ENCODE measurements at places on chromosomes 11 and 22. TPM values are rescaled to one million over a fixed set of nuclear protein-coding genes. Genes with fewer than 3 reads are reported as not detected.

The RFPL2 gene
- total RNA-seq, result not detected

GRCh38 chr11:134764966-134765365, 352.9 kb upstream of the B3GAT1 start:
- no peak for DNase-seq

DNA sequence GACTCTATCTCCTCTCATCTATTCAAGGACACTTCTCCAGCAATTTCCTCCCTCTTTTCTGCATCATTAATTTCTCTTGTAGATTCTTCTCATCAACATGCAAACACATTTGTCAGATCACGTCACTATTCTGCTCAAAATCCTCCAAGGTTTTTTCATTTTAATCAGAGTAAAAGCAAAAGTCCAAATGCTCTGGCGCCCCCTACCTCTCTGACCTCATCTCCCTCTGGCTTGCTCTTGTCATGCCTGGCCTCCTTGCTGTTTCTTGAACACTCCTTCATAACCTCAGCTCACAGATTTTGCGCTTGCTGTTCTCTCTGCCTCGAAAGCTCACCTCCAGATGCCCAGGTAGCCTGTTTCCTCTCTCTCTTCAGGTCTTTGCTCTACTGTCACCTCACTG, 22.4 kb downstream of the RTCB start:
- DNase-seq, result no peak

DNA sequence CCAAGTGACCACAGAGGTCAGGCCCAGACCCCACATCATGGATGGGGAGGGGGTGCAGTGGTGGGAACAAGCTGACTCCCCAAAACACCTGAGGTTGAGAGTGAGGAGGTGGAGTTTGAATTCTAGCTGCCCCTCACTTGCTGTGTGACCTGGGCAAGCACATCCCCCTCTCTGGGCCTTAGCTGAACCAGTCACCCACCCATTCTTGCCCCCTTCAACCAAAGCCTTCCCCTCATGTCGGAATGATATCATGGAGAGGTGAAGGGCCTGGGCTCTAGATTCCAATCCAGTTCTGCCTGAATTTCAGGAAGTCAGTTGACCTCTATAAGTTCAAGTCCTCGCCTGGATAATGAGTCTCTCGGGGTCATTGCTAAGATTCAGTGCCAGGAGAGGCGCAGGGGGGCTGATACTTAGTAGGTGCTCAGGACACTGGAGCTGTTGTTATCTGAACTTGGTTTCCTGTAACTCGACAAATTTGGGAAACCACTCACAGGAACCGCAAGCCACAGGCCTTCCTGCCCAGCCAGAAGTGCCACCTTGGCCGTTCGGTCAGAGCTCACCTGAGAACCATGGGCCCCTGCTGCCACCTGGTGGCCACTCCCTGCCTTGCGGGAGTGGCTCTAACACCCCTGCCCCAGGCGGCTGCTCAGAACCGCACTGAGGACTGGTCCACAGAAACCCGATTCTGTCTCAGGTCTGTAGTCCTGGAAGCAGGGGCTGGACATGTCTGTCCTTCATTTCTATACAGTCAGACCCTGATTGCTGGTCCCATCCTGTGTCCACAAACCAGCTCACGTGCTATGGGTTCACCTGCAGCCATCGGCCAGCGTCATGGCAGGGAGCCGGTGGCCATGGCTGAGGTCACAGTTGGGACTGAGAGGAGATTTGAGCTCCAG, 6.9 kb downstream of the CDC42EP1 start:
- DNase-seq, result peak; percentile 87

DNA sequence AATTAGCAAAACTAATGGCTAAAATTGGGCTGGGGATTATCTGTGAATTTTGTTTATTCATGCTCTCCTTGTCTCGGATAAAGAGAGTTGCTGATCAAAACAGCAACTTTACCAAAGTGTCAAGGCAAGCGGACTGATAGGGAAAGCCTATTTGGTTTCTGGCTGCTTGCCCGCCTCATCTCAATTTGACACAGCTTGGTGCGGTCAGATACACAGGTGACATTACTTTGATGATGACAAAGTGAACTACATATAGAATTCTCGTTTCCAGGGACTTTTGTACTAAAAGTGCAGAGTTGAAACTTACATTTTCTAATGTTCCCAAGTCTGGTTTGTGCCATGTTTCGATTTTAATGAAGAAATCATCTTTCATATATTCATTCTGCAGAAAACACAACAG, 22.8 kb downstream of the PITPNB start:
- no peak for DNase-seq

- DNase-seq, result peak; percentile 53
These were observed 571.2 kb downstream of the TBC1D22A start for GRCh38 chr22:47333625-47334024.

- DNase-seq, result no peak
These were observed 14.2 kb downstream of the DPP3 start for GRCh38 chr11:66494458-66494857.

DNA sequence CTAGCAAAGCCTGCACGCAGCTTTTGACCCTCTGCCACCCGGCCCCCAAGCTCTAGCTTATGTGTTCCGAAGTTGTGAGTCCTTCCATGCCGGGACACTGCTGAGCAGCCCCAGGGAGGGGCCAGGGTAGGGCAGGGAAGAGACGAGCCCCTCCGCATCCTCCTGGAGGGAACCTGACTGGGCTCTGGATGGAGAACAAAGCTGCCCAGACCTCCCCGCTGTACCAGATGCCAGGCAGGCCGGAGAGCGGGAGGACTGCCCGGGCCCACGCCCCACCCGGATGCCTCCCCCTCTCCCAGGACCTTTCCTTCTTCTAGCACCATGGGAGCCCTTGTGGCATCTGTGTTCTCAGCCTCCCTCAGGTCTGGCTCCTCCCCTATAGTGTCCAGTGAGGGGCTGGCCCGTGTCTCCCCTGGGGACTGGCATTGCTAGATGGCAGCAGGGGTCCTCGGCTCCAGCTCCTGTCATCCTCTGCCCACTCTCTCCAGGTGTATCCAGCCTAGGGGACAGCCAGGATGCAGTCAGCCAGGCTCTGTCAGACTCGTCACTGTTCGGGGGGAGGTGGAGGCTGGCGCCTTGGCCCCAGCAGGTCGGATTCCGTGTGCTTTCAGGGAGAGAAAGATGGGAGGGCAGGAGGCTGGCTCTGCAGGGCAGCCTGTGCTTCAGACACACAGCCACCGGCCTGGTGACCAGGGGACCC, 46.1 kb downstream of the ALX4 start:
- no peak for DNase-seq

DNA sequence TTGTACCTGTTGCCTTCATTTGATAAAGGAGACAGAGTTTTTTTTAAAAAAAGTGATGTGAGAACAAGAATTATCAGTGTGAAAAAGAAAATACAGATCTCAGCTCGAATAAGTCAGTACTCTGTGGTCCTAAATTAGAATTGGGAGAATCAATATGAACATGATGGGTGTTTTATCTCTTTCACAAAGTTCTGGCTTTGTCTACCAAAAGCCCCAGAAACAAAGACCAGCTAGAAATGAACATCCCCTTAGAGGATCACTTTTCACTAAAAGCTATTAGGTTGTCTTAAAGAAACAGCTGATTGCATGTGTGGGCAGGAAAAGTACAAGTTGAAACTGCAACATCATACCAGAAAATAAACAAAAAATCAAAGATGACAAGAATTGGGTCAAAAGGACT, 8.4 kb upstream of the ST14 start:
- no peak for DNase-seq

GRCh38 chr22:28570696-28571373, 108.8 kb downstream of the TTC28 start:
- no peak for DNase-seq

The ART1 gene
- not detected for total RNA-seq

DNA sequence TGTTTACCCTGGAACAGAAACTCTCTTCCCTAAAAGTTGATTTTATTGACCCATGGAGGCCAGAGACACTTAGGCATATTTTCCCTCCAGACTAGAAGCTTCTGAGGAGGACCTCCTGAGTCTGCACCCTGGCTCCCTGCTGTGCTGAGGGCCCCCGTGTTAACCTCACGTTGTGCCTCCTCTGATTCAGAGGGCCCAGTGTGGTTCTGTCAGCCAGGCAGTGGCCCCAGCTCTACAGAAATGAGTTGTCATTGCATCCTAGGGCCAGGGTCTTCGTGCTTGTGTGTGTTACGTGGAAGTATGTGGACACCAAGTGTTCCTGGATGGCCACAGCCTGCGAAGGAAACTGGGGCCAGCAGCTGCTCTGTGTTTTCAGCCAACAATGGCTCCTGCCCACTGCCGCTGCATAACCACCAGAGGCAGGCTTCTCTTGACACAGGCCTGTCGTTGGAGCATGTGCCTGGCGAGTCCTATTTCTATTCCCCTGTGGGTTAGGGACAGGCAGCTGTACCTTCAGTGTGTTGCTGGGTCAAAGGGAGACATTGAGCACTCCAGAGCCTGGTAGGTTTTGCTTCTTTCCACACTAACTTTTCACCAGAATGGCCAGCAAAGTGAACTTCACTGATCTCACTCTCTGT, 44.5 kb downstream of the MED15 start:
- DNase-seq, result no peak

GRCh38 chr11:123584737-123585136, 69.7 kb downstream of the SCN3B start:
- DNase-seq, result peak; percentile 21

The PDE3B gene
- 31.2 TPM for total RNA-seq

- DNase-seq, result no peak
These were observed at the start of gene PKDREJ for GRCh38 chr22:46263216-46263590. Gene PKDREJ (minus strand): TSS chr22:46263343. CDS start chr22:46263322, 21 bp downstream.

The JAML gene
- not detected for total RNA-seq

The SCUBE1 gene
- total RNA-seq, result 0.03 TPM

The ISX gene
- total RNA-seq, result not detected

- peak; percentile 72 for DNase-seq
These were observed 17.0 kb upstream of the PSMA1 start for GRCh38 chr11:14537134-14537599.

- no peak for DNase-seq
These were observed 132.2 kb upstream of the SESN3 start for GRCh38 chr11:95363164-95363563.

- DNase-seq, result no peak
These were observed 3.2 kb upstream of the PPP6R3 start for GRCh38 chr11:68457216-68457897.

- DNase-seq, result peak; percentile 41
These were observed 1599.2 kb upstream of the TENM4 start for GRCh38 chr11:81039916-81040524.

GRCh38 chr11:36356201-36356600, 60.1 kb downstream of the PRR5L start:
- no peak for DNase-seq

The MS4A1 gene
- total RNA-seq, result not detected

All from HT-29 (cell line).